Activated CD4-positive, alpha-beta memory T cell treated with anti-CD3 and anti-CD28 coated beads for 36 hours (primary cell): ENCODE measurements at places on chromosomes 4 and X. TPM values are rescaled to one million over a fixed set of nuclear protein-coding genes. Genes with fewer than 3 reads are reported as not detected.

DNA sequence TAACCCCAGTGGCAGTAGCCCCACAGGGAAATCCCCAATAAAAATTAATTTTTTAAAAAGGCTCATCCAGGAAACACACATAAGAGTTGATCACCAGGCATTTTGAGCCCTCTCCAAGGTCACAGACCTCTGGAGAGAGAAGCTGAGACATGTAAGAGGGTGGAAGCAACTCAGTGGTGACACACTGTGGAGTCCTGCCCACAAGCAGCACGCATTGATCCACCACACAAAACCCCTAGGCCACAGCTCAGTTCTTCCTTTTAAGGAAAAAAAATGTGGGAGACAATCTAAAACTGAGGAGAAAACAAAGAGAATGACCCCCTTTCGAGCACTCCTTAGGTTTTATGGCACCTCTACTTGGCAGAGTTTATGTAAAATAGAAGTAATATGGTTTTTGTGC lies 71.7 kb upstream of the S100G start:
- no peak for DNase-seq

GRCh38 chr4:69832326-69833030 lies 27.5 kb downstream of the SULT1E1 start:
- no peak for DNase-seq

- no peak for DNase-seq
These were observed 293.2 kb upstream of the PRPS2 start for GRCh38 chrX:12497832-12498591.

- no peak for DNase-seq
These were observed 6.6 kb downstream of the ANAPC4 start for GRCh38 chr4:25383647-25384046.

GRCh38 chrX:75544786-75545185 lies 21.9 kb upstream of the ZDHHC15 start:
- DNase-seq, result no peak

DNA sequence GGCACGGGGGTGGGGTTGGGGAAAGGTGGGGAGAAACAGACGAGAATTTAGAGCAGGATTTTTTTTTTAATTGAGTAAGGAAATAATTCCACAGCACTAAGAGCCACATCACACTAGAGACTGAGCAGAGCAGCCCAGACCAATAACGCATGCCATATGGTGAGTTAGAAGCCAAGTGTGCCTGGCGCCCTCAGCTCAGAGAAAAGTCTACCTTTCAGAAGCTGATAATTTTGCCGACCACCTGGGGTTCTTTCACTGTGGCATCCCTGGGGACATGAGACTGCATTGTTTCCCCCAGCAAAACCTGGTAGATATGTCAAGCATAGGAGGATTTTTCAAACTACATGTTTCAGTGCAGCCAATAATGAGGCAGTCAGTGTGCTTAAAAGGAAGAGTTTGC lies 516.8 kb downstream of the SMARCA1 start:
- no peak for DNase-seq

GRCh38 chrX:152918707-152919106 lies 20.8 kb downstream of the ZNF185 start:
- no peak for DNase-seq

GRCh38 chr4:140774956-140775355 lies 18.8 kb upstream of the TBC1D9 start:
- no peak for DNase-seq

DNA sequence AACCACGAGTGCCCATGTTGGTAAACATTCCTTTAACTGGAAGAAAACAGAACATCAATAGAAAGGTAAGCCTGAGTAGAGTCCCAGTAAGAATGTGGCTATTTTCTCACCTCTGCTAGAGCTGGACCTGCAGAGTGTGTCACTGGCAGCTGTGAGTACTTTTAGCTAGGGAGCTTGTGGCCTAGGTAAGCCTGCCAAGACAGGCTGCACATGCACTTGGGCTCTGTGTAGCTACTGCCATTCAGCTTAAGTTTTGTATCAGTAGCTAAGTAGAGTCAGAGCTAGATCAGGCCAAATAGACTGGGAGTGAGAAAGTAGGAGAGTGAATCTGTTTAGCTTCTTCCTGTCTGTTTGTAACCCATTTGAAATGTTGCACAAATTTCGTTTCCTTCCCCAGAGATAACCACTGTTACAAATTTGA lies 35.3 kb downstream of the RBPJ start:
- no peak for DNase-seq

- DNase-seq, result no peak
These were observed 52.7 kb upstream of the TMPRSS11F start for GRCh38 chr4:68182382-68182820.

DNA sequence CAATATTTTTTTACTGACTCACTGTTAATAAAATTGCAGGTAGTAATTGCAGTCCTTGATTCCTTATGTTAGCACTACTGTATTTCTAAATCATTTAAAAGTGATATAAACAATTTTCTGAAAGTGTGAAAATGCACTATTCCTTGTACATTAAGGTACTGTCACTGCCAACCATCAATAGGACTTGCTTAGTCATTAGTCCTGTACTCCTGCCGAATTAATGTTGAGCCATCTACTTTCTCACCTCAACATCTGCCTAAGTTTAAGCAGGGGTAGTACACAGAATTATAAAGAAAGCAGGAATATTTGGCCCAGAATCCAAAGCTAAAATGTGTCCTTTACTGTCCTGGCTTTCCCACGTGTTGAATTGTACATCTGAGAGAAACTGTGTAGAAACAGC lies 87.0 kb upstream of the TRPC3 start:
- no peak for DNase-seq

DNA sequence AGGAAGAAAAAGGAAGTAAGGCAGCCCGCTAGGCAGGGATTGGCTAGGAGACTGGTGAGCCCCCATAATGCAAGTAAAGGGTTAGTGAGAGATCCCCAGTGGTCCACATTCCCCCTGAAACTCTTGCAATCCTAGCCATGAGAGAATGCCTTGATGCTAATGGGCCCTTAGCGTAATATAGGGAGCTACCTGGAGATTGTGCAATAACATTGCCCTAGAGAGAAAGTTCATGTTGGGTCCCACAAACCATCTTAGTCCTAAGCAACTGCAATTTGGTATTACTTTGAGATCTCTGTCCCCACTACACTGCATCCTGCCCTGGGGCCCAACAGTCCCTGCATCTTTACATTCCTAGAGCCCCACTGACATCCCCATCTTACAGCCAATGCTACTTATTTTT lies 188.5 kb downstream of the KLHL4 start:
- DNase-seq, result no peak

PPP4R3C gene
- not detected for total RNA-seq

NAP1L2 gene
- 2.9 TPM for total RNA-seq
